ENCODE measurements at places on chromosomes 3 and 15.

GRCh38 chr3:58167431-58168351, 43.1 kb downstream of the DNASE1L3 start:
- peaks cover 7% of the 10 kb centered on the region for H3K36me3 ChIP-seq
- DNase-seq, result peak; percentile 76
- no peaks in the 10 kb centered on the region for H3K27me3 ChIP-seq
- no peak overlapping the region for H3K27ac ChIP-seq
- H3K4me1 ChIP-seq, result peaks cover 4% of the 10 kb centered on the region

DNA sequence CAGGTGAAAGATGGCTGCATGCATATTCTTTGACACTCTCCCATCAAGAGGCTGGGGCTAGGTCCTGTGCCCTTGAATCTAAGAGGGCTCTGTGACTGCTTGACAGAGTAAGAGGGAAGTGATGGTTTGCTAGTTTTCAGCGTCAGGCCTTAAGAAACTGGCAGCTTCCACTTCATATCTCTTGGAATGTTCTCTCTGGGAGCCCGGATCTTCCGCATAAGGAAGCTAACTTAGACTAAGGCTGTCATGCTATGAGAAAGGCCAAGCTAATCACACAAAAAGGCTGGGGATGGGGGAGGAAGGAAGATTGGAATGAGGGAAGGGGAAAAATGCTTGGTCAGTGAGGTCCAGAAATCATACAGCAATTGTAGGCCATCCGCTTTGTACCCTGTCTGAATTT, 50.0 kb downstream of the MB21D2 start:
- H3K36me3 ChIP-seq, result no peaks in the 10 kb centered on the region
- no peaks in the 10 kb centered on the region for H3K27me3 ChIP-seq
- H3K27ac ChIP-seq, result no peak overlapping the region
- peaks cover 6% of the 10 kb centered on the region for H3K4me1 ChIP-seq

DNA sequence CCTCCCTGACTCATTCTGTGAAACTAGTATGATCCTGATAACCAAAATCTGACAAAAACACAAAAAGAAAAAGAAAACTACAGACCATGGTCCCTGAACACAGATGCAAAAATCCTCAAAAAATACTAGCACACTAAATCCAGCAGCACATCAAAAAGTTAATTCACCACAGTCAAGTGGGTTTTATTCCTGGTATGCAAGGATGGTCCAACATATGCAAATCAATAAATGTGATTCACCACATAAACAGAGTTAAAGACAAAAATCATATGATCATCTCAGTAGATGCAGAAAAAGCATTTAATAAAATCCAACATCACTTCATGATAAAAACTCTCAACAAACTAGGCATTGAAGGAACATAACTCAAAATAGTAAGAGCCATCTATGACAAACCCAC, 12.8 kb downstream of the SAXO2 start:
- H3K36me3 ChIP-seq, result no peaks in the 10 kb centered on the region
- no peak overlapping the region for H3K4me3 ChIP-seq
- no peaks in the 10 kb centered on the region for H3K4me1 ChIP-seq
- no peak for DNase-seq

- H3K4me3 ChIP-seq, result no peak overlapping the region
- no peak overlapping the region for H3K27ac ChIP-seq
- peak; percentile 45 for DNase-seq
- H3K36me3 ChIP-seq, result no peaks in the 10 kb centered on the region
- H3K4me1 ChIP-seq, result peaks cover 2% of the 10 kb centered on the region
- no peaks in the 10 kb centered on the region for H3K27me3 ChIP-seq
Observed at GRCh38 chr3:11195721-11196332, 41.5 kb downstream of the HRH1 start.

- no peaks in the 10 kb centered on the region for H3K4me1 ChIP-seq
- H3K27ac ChIP-seq, result no peak overlapping the region
Observed at GRCh38 chr15:47609693-47610092, 107.6 kb upstream of the SEMA6D start.

- no peak overlapping the region for H3K4me3 ChIP-seq
- no peak overlapping the region for H3K27ac ChIP-seq
- no peaks in the 10 kb centered on the region for H3K27me3 ChIP-seq
- H3K4me1 ChIP-seq, result no peaks in the 10 kb centered on the region
- H3K36me3 ChIP-seq, result no peaks in the 10 kb centered on the region
- no peak for DNase-seq
Observed at GRCh38 chr3:5606884-5607472, 419.5 kb downstream of the EDEM1 start.

DNA sequence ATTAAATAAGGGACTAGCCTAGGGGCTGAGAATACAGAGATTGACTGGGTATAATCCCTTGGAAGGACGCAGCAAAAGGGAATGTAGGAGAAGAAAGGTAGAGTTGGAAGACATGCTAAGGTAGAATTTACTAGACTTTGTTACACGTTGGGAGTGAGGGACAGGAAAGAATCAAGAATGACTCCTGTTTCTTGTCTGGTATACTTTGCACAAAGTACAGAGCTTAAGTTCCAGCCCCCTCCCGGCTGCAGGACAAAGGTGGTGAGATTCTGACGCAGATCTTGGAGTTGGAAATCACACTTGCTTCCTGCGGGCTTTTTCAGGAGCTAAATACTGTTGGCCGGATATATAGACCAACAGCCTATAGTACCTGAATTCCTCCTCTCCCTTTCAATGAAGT, 895 bp downstream of the HYKK start:
- H3K36me3 ChIP-seq, result no peaks in the 10 kb centered on the region
- H3K4me1 ChIP-seq, result no peaks in the 10 kb centered on the region
- no peak for DNase-seq
- H3K27ac ChIP-seq, result no peak overlapping the region

GRCh38 chr15:101177866-101178265, 74.0 kb downstream of the CHSY1 start:
- no peaks in the 10 kb centered on the region for H3K4me1 ChIP-seq
- no peak for DNase-seq
- H3K27ac ChIP-seq, result no peak overlapping the region

DNA sequence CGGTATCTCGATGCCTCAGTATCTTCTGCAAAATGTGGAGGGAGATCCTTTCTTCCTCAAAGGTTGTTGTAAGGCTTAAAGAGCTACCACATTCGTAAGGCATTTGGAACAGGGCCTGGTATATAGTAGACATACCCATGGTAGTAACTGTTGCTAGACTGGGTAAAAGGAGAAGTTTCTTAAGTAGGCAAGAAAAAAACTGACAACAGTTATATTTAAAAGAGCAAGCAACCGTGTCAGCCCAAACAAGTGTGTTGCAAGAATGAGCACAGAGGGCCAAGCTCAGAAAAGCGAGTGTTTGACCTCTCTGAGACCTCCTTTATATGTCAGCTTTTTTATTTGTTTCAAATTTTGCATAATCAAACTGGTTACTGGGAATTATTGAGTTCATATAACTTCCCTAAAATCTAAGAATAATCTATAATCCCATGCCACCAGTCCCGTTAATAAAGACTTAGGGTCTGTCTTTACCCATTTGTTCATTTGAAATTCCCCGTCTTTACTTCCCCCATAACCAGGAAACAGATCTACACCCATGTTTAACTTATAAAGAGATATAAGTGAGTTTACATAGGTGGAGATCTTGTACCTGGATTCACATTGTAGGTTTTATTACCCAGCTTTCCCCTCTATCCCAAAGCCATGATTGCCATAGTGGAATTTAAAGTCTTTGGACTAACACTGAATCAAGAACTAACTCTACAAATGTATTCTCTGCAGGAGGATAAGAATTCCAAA, 7.3 kb downstream of the B3GNT5 start:
- no peak overlapping the region for H3K4me3 ChIP-seq
- peaks cover 20% of the 10 kb centered on the region for H3K4me1 ChIP-seq
- no peaks in the 10 kb centered on the region for H3K27me3 ChIP-seq
- H3K36me3 ChIP-seq, result no peaks in the 10 kb centered on the region

DNA sequence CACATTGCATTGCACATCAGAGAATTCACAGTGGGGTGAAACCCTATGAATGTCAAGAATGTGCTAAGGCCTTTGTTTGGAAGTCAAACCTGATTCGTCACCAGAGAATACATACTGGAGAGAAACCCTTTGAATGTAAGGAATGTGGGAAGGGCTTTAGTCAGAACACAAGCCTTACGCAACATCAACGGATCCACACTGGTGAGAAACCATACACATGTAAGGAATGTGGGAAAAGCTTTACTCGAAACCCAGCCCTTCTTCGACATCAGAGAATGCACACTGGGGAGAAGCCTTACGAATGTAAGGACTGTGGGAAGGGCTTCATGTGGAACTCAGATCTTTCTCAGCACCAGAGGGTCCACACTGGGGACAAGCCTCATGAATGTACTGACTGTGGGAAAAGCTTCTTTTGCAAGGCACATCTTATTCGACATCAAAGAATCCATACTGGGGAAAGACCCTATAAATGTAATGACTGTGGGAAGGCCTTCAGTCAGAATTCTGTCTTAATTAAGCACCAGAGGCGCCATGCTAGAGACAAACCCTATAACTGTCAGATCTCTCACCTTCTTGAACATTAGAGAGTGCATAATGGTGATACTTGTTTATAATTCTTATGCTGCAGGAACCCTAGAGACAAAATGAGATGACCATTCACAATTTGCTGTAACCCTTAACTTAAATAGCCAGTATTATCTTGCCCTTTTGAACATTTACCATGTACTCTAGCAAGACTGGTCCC, 9.0 kb downstream of the ZNF662 start:
- H3K27me3 ChIP-seq, result no peaks in the 10 kb centered on the region
- peak; percentile 68 for DNase-seq
- H3K36me3 ChIP-seq, result no peaks in the 10 kb centered on the region
- peak overlapping the region; percentile 27 for H3K4me3 ChIP-seq
- no peak overlapping the region for H3K27ac ChIP-seq
- H3K4me1 ChIP-seq, result no peaks in the 10 kb centered on the region

DNA sequence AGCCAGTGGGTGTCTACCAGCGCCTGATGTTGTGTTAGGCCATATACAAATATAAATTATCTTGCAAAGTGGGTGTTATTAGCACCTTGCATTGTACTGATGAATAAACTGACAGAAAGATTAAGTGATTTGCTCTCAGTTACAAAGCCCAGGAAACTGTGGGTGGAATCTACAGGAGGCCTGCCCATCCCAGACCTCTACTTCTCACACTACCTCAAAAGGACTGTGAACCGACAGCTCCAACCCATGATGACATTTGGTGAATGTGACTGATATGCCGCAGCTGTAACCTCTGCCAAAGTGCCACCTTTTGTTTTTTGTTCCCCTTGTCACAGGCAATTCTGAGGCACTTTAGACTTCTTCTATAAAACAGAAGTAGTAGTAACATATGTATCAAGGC, 43.7 kb upstream of the KCNMB2 start:
- no peak overlapping the region for H3K27ac ChIP-seq
- no peak overlapping the region for H3K4me3 ChIP-seq
- H3K27me3 ChIP-seq, result no peaks in the 10 kb centered on the region
- no peaks in the 10 kb centered on the region for H3K4me1 ChIP-seq
- peak; percentile 71 for DNase-seq

DNA sequence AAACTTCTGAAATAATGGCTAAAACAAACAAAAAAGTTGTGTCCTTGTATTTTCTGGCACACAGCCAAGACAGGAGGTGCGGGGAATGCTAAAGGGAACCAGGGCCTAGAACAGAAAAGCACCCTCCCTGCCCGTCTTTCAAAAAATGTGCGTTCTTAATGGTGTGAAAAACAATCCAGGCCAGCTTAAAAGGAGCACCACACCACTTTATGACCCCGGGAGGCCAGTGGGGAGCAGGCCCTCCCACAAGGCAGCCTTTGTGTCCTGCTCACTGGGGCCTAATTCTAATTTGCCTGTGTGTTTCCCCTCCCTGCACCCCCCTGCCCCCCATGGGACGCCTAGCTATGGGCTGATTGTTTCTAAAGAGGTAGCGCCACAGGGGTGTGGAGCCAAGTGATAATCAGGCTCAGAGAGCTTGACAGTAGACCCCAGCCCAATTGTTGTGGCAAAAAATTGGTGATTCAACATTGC, 181.4 kb downstream of the GREM1 start:
- no peaks in the 10 kb centered on the region for H3K36me3 ChIP-seq
- H3K27me3 ChIP-seq, result no peaks in the 10 kb centered on the region
- no peak overlapping the region for H3K4me3 ChIP-seq
- H3K4me1 ChIP-seq, result peaks cover 16% of the 10 kb centered on the region

DNA sequence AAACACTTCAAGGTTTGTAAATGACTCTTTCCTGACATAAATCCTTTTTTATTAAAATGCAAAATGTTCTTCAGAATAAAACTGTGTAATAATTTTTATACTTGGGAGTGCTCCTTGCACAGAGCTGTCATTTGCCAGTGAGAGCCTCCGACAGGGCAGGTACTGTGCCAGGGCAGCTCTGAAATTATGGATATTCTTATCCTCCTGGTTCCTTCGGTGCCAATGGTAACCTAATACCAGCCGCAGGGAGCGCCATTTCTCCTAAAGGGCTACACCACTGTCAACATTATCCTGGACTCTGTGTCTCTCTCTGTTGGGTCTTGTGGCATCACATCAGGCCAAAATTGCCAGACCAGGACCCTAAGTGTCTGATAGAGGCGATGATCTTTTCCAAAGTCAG, 33.0 kb downstream of the CHDH start:
- H3K4me3 ChIP-seq, result no peak overlapping the region
- no peaks in the 10 kb centered on the region for H3K4me1 ChIP-seq
- no peak for DNase-seq
- H3K36me3 ChIP-seq, result no peaks in the 10 kb centered on the region
- H3K27me3 ChIP-seq, result no peaks in the 10 kb centered on the region

DNA sequence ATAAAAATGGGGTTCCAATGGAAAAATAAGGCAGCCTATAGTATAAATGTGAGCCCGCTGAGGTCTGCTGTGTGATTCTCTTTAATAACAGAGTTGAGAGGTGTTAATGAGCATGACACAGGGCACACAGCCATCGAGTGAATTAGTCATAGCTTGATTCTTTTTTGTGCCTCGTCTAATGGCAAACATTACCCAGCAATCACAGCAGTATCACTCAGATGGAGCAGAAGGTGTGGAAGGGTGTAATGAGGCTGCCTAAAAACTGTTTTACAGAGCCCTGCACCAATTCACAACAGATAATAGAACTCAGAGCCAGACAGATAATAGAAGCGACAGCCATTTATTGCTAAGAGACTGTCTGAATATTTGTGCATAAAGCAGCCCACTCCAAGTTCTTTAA, 178.6 kb upstream of the TPRG1 start:
- no peaks in the 10 kb centered on the region for H3K4me1 ChIP-seq
- DNase-seq, result no peak
- no peak overlapping the region for H3K4me3 ChIP-seq
- H3K27me3 ChIP-seq, result no peaks in the 10 kb centered on the region
- no peaks in the 10 kb centered on the region for H3K36me3 ChIP-seq

DNA sequence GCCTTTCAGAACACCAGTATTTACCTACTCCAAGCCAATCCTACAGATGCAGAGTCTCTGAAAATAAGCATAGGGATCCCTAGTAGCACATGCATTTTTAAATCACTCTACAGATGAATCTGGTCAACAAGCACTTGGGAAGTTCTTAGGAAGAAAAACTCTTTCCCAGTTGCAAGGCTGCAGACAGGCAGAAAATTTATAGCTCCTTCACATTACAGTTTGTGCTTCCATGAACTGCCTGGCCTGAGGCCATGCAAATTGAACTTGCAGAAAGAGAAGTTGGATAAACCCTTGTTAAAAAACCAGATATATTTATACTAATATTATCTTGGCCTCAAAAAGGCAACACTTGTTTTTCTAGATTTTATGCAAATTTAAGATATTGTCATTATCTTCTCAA, 256.9 kb downstream of the EPHA3 start:
- no peak overlapping the region for H3K27ac ChIP-seq
- no peaks in the 10 kb centered on the region for H3K27me3 ChIP-seq
- no peak for DNase-seq
